ENCODE measurements at places on chromosomes 6 and 20.

- DNase-seq: no peak
Observed at GRCh38 chr20:47506850-47507249, 5.2 kb downstream of the NCOA3 start.

DNA sequence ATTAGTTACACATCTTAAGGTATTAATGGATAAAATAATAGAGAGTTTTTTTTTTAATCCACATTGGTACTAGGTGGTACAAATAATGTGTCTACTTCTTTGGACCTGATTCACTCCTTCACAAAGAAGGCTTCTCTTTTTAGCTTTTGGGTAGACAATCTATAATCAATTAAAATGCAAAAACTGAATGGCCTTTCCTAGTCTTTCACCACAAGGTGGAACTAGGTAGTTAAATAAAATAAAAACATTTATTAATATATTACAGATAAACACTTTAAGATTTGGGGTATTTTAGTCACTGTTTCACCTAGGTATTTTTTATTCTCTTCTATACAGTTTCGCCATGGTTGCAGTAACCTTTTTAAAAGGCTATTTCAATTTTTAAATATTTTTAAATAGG, 68.3 kb upstream of the DST start:
- no peak for DNase-seq

GRCh38 chr6:87900160-87900698, 147.4 kb upstream of the SPACA1 start:
- no peak for DNase-seq

DNA sequence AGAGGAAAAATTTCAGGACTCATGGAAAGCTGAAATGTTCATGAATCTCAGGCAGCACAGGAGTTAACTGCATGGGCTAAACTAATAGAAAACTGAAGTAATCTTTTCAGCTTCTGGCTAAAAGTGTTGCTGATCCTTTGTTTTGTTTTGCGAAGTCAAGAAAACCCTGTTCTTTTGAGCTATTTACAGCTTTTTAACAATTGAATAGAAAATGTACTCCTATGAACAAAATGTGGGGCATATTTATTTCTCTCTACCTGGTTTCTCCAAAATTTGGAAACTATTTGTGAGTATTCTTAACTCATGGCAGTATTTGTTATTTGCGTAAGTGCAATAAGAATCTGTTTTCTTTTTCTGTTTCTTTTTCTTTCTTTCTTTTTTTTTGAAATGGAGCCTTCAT, 818.8 kb upstream of the CITED2 start:
- no peak for DNase-seq

DNA sequence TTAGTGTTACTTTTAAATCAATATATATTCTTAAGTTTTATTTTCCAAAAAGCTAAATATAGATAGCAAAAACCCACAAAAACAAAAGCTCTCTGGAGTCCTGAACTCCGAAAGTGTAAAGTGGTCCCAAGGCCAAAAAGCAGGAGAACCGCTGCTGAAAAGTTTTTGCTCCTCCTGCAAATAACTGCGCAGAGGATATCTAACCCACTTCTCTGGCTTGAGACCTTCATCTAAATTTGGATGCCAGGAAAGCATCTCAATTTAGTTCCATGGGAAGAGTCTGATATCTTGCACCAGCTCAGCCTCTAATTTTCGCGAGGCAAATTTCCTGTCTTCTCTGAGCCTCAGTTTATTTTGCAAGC, 523 bp downstream of the MRPS10 start:
- no peak for DNase-seq

DNA sequence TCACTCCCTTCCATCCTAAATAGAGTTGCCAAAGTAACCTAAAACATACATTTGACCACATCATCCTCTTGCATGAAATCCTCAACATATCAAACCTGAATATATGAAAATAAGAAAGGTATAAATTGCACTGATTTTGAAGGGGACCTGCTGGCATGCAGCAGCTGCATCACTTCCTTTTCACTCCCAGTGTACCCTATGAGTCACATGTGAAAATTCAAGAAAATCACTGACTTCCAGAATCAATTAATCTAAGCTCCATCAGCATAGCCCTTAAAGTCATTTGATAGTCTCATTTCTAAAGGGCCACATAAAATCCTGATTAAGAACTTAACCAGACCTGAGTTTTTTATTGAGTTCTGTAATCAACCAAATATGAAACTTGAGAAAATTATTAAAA, 24.3 kb downstream of the SNX14 start:
- no peak for DNase-seq

DNA sequence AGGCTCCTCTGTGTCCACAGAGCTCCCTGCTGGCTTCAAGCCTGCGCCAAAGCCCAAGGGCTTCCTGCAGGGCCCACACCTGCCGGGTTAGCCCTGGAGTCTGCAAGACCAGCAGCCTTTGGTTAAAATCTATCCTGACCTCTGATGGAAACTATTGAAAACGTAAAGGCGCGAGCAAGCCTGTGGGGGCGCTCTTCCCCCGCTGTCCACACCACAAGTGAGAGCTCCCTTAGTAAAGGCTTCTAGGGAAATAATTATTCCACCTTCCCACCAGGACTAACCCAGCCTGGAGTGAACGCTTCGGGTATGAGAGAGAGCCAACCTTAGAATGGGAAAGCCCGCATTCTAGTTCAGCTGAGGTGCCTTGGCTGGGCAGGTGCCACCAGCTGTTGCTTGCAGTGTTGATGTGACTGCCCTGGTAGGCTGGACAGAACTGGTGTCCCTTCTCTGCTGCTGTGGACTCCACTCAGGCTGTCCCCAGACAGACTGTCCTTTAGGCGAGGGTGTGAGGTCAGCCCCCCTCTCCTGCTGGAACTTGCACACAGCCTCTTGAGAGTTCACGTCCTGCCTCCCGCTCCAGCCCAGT, 68.7 kb downstream of the SYTL3 start:
- DNase-seq: peak; percentile 26

GRCh38 chr20:14522595-14522994, 185.2 kb upstream of the FLRT3 start:
- no peak for DNase-seq

GRCh38 chr6:165663736-165664558, 906 bp upstream of the PDE10A start:
- DNase-seq: peak; percentile 27

- peak; percentile 47 for DNase-seq
Observed at GRCh38 chr6:28586962-28587745, 61.5 kb downstream of the GPX5 start.

DNA sequence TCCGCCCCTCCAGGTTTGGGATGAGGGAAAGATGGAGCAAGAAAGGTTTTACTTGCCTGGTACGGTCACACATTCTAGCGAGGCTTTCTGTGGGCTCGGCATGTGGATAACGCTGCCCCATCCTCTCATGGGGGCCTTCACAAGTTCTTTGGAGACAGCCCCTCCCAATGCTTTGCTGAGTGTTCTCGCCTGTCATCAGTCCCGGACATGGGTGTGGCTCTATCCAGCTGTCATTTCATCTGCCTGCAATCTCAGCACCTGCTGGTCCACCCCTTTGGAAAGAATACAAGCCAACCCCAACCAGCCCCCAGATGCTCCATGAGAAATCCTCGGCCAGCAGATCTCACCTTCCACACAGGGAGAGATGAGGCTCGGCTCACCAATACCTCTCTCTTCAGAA, 30.3 kb upstream of the MDGA1 start:
- no peak for DNase-seq

DNA sequence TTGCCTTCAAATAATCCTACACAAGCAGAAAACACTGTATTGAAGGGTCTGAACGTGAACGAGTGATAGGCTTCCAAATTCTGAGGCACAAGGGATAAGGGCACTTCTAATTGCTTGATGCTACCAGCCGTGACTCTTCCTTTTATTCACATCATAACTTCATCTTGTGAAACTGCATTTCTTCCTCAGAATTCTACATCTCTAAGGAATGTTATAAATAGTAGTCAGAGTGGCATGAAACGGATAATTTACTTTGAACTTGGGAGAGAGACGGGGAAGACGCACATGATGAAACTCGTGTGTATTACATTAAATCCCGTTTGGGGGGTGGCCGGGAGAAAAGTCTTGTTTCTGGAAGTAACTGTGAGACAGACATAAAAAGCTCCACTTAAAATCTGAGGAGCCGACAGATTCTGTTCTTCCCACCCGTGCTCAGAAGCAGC, 754 bp downstream of the HDDC2 start:
- DNase-seq: peak; percentile 34

DNA sequence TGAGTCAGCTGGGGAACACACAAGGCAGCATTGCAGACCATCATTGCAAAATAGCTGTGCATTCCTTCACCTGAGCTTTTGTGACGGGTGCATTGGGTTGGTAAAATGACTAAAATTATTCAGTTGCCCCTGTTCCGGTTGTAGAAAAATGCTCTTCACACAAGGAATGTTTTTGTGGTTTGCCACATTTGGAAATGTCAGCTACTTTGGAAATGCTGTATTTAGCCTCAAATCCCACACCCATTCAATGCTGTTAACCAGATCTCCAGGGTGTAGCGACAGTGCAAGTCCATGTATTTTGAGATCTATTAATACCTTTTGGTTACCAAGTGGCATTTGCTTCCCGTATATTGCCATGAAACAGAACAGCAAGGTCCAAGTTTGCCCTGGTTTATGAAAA, 201.2 kb downstream of the FOXA2 start:
- DNase-seq: no peak

DNA sequence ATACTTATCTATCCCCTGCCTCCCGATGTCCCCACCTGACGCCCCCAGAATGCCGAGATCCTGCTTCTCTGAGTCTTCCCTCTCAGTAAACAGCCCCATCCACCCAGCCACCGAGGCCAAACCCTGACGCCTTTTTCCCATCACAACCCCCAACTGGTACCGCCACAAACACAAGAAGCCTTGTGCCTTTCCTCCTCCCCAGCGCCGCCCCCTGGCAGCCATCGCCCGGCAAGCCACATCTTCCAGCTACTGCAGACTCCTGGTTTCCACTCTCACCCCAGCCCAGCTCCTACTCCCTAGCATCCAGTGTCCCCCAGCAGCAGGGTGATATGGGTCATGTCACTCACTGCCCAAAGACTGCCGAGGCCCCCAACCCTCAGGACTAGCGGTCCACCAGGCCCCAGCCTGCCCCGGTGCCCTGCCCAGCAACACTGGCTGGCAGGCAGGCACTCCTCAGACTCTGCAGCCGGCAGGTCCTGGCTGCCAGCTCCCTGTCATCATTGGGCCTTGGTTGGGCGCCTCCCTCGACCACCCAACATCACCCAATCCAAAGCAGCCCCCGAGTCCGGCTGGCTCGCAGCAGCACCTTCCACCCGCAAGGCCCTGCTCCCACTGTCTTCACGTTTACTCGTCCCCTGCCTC, 11.2 kb downstream of the TCFL5 start:
- DNase-seq: no peak
